ENCODE measurements at places on chromosomes 1 and 21. TPM values are rescaled to one million over a fixed set of nuclear protein-coding genes. Genes with fewer than 3 reads are reported as not detected.

The CNN3 gene
- 213 TPM for total RNA-seq

The DDX20 gene
- 20.1 TPM for total RNA-seq

- DNase-seq: no peak
These were observed 119.2 kb downstream of the DMRTB1 start for GRCh38 chr1:53578358-53578757.

The KCNE1 gene
- total RNA-seq: 0.43 TPM

The URB2 gene
- total RNA-seq: 7.6 TPM

The MATN1 gene
- total RNA-seq: not detected

DNA sequence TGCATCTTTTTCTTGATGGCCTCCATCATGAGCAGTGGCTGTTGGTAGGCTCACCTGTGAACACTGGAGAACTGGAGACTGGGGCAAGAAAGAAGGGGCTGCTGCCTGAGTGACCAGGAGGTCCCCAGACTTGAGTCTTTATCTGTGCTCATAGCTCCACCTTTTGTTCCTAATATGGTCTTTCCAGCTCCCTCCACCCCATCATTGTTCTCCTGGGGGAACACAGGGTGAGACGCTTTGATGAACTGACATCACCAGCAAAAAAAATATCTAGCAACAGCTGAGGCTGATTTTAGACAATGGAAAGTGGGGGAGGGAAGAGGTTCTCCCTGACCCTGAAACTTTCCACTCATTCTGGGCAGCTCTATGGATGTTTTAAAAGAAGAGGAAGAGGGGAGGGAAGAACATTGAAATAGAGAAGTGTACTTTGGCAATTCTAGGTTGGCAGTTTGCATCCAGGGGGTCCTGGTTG is at the start of gene TPM3:
Gene TPM3, minus strand, starts transcription at position 111 of the 472 bp plus-strand sequence. Its CDS starts 82 bp downstream, at position 29.
- DNase-seq: no peak

- no peak for DNase-seq
These were observed 1.4 kb upstream of the PCSK9 start for GRCh38 chr1:55037733-55038551.

The PSRC1 gene
- total RNA-seq: 20.5 TPM

DNA sequence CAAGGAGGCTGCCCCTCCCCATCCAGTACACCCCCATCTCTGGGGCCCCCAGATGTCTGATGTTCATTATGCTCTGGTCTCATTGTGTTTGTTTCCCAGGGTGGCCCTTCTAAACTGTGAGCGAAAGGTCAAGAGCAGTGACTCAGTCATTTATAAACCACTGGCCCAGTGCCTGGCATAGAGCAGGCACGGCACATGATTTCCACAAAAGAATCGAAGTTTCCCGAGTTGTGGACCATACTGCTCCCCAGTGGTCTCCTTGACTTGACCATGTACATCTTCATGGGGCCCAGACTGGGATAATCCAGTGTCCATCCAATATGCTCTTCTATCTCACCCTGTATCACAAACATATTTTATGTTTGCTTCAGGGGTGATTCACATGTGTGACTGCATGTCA is 153.3 kb downstream of the NR5A2 start:
- DNase-seq: peak; percentile 86

DNA sequence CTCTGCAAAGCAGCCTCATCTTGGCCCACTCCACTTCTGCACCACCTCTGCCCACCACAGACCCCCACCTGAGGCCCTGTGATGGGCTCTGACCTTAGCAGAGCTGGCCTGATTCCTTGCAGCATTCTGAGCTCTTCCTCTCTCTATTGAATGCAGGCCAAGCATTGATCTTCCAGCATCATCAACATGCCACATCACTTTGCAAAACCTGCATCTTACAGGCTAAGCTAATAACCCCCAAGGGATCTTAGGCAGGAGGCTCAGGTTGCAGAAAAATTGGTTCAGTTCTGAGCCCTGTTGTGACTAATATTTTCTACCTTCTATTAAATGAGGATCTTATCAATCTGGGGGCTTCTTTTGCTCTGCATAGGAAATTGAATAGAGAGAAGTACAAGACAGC is 78.7 kb downstream of the ATP1A1 start:
- DNase-seq: no peak

The FBXO2 gene
- total RNA-seq: 1.1 TPM

DNA sequence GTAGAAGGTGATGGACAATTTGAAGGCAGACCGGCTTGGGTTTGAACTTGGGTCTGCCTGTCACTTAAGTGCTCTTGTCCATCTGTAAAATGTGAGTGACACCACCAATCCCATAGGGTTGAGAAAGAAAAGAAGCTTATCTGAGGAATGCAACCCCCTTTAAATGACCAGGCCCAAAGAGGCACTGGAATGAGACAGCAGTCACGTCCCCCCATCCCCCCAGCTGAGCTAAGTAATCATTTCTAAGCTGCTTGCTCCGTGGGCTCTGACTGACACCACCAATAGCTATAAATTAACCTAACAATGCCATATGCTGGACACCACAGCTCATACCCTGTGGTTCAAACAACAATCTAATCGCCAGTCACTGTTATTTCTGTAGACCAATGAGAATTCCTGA is 15.1 kb downstream of the LCA5L start:
- no peak for DNase-seq

The CCDC185 gene
- not detected for total RNA-seq

The SPRR5 gene
- not detected for total RNA-seq

- DNase-seq: no peak
These were observed 1033.7 kb downstream of the KCNT2 start for GRCh38 chr1:195574511-195574910.

GRCh38 chr1:22636353-22636752 is at the start of gene C1QA:
Gene C1QA, plus strand, starts transcription at chr1:22636628. Its CDS starts 989 bp downstream, at chr1:22637617.
- DNase-seq: no peak
